ENCODE measurements at places on chromosomes 3 and 15.
A peak's percentile ranks its signal among the peaks of the same experiment; 100 is the strongest.

- no peak for DNase-seq
Measured at GRCh38 chr3:123792473-123793201, 91.5 kb downstream of the MYLK start.

DNA sequence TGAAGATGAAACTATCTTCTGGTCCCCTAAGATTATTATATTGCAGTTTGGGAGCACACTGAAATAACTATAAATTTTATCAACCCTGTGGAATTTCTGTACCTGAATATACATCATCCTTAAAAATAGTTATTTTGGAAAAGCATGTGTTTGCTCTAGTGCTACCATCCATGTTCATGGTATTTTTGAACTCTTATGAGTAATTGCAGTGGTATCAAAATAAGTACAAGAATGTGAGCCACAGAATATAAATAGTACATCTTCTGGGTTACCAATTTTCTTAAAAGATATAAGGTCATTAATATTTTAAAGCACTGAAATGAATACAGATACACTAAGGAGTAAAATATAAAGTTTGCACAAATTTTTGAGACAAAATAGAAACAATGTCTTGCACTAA, 206.5 kb downstream of the CBLB start:
- no peak for DNase-seq

- no peak for DNase-seq
Measured at GRCh38 chr3:194130807-194131589, 5.0 kb upstream of the HES1 start.

GRCh38 chr15:38610748-38611147, 46.1 kb upstream of the RASGRP1 start:
- DNase-seq: no peak

DNA sequence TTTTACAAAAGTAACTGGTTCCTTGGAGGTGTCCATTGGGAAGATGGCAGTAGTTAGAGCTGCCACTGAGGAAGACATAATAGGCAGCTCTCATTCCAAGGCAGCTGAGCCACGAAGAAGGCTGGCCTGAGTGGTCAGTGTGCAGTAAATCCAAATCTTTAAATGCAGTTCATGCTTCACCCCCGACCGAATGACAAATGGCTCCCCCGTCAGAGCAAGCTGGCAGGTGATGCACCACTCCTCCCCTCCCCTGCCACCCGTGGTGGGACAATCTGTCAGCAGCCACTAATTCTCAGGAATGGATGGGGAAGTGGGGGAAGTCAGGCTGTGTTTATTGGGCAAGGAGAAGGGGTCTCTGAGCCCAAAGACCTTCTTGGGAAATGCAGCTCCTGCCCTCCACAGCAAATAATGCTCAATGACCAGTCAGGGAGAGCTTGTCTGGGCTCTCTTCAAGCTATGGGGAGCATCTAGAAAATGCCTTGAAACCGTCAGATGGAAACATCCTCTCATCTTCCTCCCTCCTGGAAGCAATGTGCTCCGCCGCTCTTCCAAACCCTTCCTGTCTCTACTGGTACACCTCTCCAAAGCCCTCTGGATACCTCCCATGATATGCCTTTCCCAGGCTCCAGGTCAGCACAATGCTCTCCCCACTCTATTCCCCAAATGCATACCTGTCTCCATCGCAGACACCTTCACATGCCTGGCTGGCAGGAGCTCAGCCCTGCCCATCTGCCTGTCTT, 65.4 kb downstream of the LIPC start:
- no peak for DNase-seq

DNA sequence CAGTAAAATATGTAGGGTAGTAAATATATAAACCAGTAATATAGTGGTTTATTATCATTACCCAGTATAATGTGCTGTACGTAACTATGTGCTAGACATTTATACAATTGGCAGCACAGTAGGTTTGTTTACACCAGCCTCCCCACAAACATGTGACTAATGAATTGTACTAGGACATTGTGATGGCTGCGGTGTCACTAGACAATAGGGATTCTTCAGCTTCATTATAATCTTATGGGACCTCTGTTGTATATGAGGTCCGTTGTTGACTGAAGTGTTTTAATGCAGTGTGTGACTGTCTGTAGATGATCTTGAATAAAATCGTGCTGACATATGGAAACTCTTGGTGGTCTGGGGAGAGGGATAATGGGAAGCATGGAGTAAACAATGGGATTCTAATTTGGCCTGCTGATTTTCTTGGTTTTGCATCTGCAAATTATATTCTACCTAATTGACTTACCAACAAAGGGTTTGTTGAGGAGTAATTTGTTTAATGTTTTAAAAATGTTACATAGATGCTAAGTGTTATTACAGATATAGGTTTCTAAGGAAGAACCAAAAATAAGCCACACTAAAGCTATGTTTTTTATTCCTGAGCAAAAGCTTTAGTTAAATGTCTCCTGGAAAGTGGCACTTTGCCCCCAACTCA, 496.5 kb upstream of the TBL1XR1 start:
- no peak for DNase-seq

DNA sequence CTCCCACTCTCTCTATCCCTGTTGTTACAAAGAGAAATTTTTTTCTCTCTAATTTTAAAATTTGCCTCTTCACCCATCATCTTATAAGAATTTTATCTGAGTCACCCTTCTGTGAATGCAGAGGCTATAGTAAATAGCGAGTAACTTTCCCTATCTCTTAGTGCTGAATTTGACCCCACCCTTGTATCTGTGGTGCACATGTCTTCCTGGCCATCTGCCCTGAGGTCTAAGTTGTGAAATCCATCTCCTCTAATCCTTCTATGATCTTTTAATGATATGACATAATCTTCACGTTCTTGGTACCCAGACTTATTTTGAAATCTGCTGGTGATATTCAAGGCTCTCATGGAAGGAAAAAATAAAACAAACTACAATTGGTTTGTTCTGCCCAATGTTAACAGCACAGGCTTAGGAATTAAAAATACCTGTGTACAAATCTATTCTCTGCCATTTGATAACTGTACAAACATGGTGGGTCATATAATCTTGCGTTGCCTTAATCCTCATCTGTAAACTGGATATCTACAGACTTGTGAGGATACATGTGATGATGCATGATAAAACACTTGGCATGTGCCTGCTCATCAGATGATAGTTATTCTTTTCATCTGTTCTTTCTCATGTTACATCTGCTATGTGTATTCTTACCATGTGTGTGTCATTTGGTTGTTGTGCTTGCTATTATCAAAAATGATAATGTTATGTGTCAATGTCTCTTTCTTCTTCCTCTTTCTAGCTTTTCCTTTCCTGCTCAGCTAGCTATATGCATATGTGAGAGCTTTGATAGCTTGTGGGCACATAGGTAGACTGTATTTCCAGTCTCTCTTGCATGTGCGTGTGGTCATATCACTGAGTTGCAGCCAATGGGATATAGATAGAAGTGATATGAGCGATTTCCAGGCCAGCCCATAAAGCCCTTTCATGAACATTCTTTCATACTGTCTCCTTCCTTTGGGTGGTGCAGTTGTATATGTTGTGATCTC, 13.7 kb upstream of the CCR3 start:
- no peak for DNase-seq

GRCh38 chr3:63092515-63092914, 185.6 kb upstream of the SYNPR start:
- no peak for DNase-seq

DNA sequence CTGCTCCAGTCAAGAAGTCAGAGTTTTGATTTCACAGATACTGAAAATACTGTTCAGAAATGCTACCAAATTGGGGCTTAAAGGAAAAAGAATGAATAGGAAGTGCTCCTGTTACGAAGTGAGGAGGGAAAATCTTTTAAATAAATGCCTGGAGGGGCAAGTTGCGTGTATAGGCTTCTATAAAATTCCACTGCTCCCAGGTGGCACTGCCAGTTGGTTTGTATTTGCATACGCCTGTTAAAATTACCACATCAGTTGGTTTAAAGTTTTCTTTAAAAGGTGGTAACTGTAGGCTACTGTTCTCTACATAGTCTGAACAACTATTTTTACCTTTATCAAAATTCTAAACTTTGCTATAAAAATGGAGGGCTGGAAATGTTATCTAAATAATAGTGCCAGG, 123.5 kb downstream of the DLG1 start:
- DNase-seq: no peak

GRCh38 chr3:50121072-50122032, 32.6 kb downstream of the RBM5 start:
- DNase-seq: peak; percentile 68

GRCh38 chr15:90004671-90005070, 3.5 kb downstream of the ZNF710 start:
- no peak for DNase-seq

DNA sequence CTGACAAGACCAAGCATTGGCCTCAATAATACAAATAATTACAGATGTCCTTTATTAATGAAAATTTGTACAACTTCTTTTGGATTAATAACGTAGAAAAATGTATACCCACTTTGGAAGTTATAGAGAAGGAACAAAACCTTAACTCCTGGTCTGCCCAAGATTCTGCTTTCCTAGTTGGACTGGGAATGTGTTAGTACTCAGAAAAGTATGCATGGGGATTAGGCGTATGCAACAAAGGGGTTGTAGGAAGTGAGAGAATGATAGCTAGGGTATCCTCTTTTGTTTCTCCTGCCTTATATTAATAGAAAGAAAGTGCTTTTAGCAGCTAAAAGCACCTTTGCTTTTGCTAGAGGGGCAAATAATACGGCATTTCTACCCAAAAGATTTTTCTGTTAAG, 116.2 kb upstream of the LRRFIP2 start:
- DNase-seq: no peak

GRCh38 chr3:37505415-37505814, 331.0 kb upstream of the LRRFIP2 start:
- DNase-seq: no peak

DNA sequence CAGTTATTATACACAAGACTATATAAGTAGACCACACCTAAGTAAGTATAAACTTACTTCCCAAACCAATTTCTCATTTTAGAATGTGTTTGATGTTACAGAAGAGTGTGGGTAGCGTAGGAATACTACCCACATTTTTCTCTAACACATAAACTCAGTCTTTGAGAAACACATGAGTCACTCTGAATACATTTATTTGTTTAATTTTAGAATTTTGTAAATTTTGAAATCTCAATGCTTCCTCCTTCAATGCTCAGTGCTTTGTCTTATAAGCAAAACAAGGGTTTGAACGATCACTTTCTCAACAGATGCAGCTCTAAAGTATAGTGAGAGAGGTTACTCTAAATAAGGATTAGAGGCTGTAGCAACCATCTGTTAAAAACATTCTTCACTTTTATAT, 700.8 kb downstream of the SI start:
- no peak for DNase-seq
